ENCODE measurements at places on chromosomes 7 and 10.
A peak's percentile ranks its signal among the peaks of the same experiment; 100 is the strongest.

DNA sequence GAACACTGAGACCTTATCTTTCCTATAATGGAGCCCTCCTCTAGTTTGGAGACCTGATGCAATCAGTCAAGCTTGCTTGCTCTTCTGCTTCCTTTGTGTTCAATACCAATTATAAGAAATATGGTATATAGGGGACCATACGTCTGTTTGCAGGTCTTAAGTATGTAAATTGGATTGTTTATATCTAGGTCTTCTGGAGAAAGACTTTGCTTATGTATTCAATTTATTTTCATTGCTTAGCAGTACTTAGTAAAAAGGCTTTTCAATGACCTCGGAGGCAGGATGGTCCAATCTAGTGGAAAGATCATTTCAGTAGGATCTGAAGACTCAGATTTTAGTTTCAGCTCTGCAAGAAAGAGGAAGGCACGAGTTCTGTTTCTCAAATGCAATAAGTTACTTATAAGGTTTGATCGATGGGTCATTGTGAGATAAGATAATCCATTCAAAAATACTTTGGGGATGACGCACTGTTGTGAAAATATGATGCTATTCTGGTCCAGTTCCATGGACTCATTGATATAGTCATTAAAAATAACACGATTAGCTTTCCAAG is 571.6 kb downstream of the SH2D4B start:
- no peak for DNase-seq

- no peak for DNase-seq
Observed at GRCh38 chr7:38013246-38013645, 92.8 kb downstream of the EPDR1 start.

GRCh38 chr10:43120116-43120928 is 17.9 kb upstream of the CSGALNACT2 start:
- DNase-seq = no peak

GRCh38 chr10:71964743-71965515 is 734 bp downstream of the CHST3 start:
- DNase-seq = peak; percentile 80

DNA sequence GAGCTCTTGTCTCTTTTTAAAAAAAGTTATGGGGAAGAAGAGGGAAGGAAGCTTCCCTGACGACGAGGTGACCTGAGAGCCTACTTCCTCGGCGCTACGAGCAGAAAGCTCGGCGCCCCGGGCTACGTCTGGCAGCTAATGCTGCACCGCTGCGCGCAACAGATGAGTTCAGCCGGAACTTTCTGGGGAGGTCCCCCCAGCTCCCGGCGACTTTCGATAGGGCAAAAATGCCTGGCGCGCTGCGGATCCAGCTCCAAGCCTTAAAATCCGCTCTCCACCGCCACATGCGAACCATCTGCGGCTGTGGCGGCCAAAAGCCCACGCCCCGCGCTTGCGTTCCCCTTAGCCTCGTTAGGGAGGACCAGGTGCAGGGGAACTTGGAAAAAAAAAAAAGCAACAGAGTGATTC is 621 bp downstream of the P4HA1 start:
- DNase-seq = peak; percentile 82

DNA sequence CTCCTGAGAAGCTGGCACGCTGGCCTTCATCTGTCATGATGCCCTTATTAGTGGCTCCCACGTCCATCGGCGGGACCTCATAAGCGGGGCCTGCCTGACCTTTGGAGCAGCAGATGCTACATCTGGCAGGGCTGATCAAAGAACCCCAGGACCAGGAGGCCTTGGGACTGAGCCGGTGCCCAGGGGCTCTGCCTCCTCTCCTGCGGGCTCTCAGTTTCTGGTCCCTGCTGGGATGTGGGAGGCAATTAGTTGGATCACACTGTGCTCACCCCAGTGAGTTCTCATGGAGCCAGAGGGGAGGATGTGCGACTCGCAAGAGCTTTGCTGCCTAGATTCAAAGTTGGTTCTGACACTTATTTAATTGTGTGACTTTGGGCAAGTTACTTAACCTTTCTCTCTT is 28.7 kb upstream of the SFRP5 start:
- DNase-seq = no peak

- DNase-seq = no peak
Observed at GRCh38 chr10:119705434-119705831, 20.4 kb upstream of the INPP5F start.

DNA sequence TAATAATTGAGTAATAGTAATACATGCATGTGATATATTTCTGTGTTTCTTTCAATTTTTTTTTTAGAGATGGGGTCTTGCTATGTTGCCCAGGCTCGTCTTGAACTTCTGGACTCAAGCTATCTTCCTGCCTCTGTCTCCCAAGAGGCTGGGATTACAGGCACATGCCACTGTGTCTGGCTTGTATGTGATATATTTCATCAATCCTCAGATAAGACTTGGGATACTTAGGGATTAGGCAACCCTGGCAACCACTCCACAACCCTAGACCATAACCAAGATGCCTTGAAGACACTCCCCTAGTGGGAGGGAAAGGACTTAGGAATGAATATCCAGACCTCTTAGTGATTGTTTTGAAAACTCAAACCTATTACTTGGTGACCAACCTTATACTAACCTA is 154.8 kb downstream of the CCDC3 start:
- no peak for DNase-seq

DNA sequence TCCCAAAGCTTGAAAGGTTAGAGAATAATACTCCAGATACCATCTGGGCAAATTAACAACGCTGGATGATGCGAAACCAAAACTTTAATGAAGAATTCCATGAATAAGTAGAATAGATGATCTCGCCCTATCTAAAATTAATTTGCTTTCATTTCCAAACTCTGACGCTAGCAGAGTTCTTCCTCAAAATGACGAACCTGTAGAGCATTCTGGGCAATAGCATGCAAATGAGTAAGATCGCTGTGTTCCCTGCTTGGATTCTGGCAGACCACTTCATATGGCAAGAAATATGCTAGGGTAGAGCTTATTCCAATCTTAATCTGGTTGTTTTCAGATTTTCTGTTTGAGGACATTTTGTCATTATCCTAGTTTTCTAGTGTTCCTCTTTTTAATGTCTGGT is 36.1 kb upstream of the SMNDC1 start:
- no peak for DNase-seq

- DNase-seq = peak; percentile 21
Observed at GRCh38 chr10:131570716-131571307, 259.3 kb upstream of the TCERG1L start.

- DNase-seq = no peak
Observed at GRCh38 chr10:30007406-30007805, 52.0 kb downstream of the JCAD start.

- no peak for DNase-seq
Observed at GRCh38 chr7:100573691-100574361, at the start of gene SAP25. Gene SAP25, minus strand, starts transcription at chr7:100573900. Its CDS starts 158 bp downstream, at chr7:100573742.

- no peak for DNase-seq
Observed at GRCh38 chr7:44395067-44395466, 69.7 kb upstream of the CAMK2B start.

GRCh38 chr7:31116615-31117014 is 64.5 kb downstream of the ADCYAP1R1 start:
- no peak for DNase-seq

GRCh38 chr10:104308439-104308903 is 29.8 kb downstream of the ITPRIP start:
- DNase-seq = no peak

DNA sequence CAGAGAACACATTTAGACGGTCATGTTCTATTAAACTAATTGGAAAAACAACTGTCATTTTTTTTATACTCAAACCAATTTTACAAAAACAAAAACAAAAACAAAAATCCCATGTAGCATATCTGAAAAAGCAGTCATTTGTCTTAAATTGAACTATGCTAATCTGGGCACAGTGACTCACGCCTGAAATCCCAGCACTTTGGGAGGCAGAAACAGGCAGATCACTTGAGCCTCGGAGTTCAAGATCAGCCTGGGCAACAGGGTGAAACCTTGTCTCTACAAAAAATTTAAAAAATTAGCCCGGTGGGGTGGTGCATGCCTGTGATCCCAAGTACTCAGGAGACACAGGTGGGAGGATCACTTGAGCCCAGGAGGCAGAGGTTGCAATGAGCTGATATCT is 253.4 kb downstream of the DOCK4 start:
- no peak for DNase-seq

DNA sequence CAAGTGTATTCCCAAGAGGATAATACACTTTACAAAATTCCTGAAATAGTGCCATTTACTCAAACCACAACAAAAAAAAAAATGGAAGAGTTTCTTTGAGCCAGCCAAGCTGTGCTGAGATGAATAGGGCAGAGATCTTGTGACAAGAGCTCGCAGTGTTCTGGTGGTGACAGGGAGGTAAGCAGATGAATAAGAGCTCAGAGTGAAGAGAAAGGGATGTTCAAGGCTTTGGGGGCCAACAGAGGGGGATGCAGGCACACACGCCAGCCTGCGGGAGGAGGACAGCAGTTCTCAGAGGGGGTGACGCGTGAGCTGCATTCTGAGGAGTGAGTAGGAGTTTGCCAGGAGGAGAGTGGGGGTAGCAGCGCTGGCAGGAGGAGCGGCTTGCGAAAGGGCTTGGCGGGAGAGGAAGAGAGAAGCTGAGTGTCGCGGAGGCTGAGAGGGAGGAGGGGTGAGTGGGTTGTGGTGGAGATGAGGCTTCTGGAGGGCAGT is 194.4 kb upstream of the IMMP2L start:
- DNase-seq = peak; percentile 82

DNA sequence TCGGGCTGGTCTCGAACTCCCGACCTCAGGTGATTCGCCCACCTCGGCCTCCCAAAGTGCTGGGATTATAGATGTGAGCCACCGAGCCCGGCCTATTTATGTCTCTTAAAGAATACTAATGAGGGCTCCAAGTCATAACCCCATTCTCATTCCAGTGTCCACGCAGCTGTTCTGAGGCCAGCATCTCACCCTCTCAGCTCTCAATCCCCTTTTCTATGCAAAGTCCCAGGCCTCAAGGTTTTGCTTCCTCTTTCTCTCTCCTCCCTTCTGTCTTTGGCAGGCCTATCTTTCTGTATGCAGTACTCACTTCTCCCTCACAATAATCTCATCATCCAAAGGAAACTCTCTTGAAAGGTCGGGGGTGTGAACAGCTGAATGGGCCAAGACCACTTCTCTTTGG is 28.0 kb upstream of the VSIR start:
- DNase-seq = no peak

GRCh38 chr7:114630201-114630990 is 215.8 kb downstream of the FOXP2 start:
- DNase-seq = no peak

GRCh38 chr10:62008946-62009345 is 107.4 kb downstream of the ARID5B start:
- no peak for DNase-seq

GRCh38 chr10:132867801-132868644 is 74.3 kb downstream of the CFAP46 start:
- DNase-seq = peak; percentile 49

DNA sequence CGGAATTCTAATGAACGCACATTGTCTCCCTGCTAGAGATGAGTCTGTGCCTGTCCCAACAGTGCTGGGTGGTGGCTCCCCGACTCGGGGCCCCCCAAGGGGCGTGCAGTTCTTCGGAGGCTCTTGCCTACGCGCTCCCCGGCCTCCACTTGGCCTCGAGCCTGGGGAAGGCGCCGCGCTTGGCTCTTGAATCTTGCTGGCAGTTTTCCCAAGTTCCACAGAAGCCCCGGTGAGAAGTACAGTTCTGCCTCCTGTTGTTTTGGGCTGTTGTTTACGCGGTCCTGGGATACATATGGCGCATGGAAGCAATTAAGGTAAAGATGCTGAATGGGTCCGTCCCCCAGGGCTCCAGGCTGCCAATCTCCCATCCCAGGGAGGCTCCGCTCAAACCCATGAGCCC is 32.6 kb upstream of the UNCX start:
- DNase-seq = no peak

DNA sequence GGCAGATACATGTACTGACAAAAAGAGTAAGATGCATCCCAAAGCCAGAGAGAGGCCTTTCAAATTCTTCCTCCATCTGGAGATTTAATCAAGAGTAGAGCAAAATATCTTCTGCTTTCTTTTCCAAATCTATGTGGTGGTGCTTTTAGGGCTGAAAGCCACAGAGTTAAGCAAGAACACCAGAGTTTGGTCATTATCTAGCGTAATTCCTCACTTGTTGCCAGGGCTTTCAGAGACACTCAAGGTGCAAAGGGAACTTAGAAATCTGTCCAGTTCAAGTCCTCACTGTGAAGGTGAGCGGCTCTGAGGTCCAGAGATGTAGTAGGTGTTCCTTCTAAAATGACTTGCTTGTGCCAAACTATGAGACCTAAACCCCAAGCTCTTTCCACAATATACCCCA is 10.9 kb upstream of the NFE2L3 start:
- DNase-seq = no peak

GRCh38 chr10:122853665-122854313 is 8.1 kb upstream of the CUZD1 start:
- no peak for DNase-seq

- DNase-seq = no peak
Observed at GRCh38 chr10:74901867-74902450, 75.6 kb downstream of the KAT6B start.

GRCh38 chr10:124641282-124642087 is 102.7 kb downstream of the FAM53B start:
- DNase-seq = no peak

GRCh38 chr7:13057462-13058200 is 370.2 kb downstream of the ARL4A start:
- DNase-seq = no peak

DNA sequence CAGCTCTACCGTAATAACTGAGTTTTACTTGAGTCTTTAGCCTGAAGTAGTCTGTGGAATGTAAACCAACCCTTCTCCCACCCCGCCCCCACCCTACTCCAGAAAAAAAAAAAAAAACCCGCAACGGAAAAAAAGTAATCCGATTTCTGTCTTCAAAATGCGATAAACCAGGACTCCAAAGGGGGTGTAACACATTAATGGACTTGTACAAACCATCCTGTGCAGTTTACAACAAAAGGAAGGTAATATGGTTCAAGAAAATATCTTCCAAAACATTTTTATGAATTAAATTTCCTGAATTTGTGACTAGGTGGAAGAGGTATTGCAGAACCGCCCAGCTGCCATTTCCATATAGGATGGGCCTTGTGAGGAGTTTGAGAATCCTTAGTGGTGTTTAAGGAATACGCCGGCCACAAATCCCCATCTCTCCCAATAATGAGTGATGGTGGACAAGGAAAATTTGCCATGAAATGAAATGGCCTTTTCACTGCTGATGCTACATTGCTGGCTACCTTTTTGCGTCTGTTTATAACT is 10.6 kb downstream of the SKIDA1 start:
- DNase-seq = no peak

All from sciatic nerve (tissue), 2 donors.